ENCODE measurements at places on chromosomes 11 and 22.

GRCh38 chr22:24728790-24729637 lies 45.5 kb downstream of the PIWIL3 start:
- DNase-seq = no peak

DNA sequence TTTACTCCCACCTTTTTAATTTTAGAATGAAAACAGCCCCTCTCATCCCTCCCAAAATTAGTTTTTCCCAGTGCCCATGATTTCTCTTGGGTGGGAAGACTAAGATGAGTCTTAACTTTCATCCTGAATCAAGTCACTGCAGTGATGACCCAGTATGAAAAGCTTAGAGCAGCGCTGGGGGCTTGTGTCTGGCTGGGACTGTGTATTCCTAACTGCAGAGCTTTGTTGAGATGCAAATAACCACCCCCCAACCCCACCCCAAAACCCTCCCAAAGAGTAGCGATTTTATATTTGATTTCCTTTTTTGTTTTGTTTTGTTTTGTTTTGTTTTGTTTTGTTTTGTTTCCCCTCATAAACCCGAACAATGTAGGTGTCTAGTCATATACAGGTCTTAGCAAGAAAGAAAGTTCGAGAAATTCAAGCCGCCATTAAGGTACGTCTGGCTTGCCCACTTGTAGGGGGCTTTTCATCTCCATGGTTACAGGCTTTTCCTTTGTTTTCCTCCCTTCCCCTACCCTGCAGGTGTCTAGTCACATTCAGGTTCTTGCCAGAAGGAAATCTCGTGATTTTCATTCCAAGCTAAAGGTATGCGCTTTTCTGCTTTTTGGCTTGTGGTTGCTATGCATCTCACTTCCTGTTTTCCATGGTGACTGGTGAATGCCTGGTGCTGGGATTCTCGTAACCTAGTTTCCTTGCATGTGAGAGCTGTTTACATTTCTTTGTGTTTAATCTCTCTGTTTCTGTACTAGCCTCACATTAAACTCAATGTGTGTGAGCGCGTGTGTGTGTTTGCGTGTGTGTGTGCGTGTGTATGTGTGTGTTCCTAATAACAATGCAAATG lies 144.6 kb upstream of the RASSF10 start:
- no peak for DNase-seq

DNA sequence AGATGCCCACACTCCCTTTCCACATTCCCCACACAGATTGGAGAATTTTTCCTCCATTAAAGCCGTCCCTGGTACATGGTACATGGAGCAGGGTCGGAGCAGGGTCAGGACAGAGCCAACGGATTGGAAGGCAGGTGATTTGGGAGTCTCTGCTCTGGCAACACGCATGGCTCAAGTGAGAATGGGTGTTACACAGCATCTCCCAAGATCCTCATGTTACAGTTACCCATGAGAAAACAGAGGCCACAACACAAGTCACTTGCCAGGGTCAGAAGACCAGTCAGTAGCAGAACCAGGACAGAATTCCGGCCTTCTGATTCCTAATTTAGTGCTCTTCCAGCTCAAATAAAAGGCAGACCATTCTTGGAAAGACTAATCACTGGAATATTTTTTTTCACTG lies 7.7 kb upstream of the F2 start:
- DNase-seq = no peak

DNA sequence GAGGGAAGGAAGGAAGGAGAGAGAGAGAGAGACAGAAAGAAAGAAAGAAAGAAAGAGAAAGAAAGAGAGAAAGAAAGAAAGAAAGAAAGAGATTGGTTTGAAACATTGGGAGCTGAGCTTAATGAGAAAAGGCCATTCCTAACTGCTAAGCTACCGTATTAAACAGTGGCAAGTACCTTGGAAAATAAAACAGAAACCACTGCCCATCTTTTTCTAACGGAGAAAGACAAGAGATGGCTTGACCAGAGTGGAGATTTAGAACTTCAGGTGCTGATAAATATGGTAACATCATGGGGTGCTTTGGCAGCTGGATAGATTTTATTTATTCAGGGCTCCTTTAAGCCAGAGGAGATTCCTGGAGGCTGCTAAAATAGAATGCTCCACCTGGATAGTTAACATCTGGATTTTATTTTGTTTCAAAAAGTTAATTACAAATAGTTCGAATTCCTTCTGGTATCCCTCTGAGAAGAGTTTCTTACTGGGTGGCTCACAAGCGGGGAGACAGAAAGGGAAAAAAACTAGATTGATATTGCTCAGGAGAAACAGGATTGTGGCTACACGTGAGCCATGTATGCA lies 12.9 kb downstream of the TIMP3 start:
- DNase-seq = no peak

Data from activated CD8-positive, alpha-beta memory T cell treated with anti-CD3 and anti-CD28 coated beads for 24 hours (primary cell).